ENCODE measurements at places on chromosomes 1 and 21.
A peak's percentile ranks its signal among the peaks of the same experiment; 100 is the strongest.

- DNase-seq = no peak
Measured at GRCh38 chr1:222792744-222793143, 22.1 kb upstream of the DISP1 start.

DNA sequence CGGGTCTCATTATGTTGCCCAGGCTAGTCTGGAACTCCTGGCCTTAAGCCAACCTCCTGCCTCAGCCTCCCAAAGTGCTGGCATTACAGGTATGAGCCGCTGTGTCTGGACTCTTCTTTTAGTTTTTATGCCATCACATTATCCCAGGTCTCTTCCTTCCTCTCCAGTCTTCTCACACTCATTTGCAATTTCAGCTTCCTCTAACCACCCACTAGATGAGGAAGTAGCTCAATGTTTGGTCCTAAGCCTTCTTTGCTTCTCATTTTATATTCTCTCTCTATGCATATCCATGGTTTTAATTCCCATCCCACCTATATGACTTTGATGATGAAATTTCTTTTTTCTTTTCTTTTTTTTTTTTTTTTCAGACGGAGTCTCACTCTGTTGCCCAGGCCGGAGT, 3.1 kb upstream of the ZBTB8A start:
- no peak for DNase-seq

DNA sequence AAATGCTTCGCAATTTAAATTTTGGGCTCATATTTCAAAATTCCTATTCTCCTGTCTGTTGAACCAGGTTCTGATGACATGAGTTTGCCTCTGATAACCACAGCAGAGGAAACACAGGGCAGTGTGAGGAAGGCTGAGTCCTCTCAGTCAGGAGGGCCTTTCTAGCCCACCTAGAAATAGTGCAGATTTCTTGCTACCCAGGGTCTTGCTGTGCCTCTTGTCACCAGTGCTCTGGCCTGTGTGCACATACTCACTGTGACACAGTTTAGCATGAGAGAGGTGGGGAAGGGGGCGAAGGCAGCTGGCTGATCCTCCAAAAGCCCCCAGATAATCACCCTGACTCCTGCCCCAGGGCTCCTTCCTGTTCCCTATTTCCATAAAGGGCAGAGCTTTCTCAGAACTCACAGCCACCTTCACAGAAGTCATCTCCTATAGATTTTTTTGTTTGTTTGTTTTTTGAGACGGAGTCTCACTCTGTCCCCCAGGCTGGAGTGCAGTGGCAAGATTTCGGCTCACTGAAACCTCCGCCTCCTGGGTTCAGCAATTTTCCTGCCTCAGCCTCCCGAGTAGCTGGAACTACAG, 23.7 kb downstream of the ERRFI1 start:
- no peak for DNase-seq

- no peak for DNase-seq
Measured at GRCh38 chr1:226981386-226981817, 41.3 kb downstream of the COQ8A start.

GRCh38 chr1:81410941-81411340, 389.8 kb upstream of the ADGRL2 start:
- DNase-seq = no peak

DNA sequence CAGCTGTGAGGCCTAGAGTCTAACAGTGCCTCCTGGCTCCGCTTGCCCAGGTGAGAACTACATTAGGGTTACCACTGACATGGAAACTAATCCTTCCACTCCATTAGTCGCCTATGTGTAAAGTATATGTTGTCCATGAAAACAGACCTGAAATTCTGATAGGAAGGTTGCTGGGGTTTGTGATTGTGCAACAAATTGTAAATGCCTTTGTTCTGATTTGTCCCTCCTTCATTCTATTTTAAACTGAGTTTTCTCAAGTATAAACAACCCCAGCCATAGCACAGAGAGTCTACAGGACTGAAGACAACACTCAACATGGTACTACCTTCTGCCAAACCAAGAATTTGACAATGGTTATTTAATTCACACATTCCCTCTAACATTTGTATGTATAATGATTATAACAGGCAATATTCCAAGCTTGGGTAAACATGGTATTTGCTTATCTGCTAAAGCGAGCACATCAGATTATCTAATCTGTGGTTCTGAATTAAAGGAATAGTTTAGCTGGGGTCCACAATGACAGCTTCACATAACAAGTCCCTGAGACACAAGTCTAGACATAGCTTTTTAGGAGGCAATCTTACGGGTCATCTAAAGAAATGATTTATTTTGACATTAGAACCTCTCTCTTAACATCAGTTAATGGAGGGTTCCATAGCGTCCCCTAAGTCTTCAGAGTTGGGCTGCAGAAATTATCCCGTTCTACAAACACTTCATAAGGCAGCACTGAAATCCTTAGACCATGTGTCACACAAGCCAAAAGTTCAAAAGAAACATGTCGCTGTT, 633.0 kb downstream of the SMYD3 start:
- peak; percentile 3 for DNase-seq

- no peak for DNase-seq
Measured at GRCh38 chr1:179058487-179059483, 23.1 kb upstream of the TOR3A start.

GRCh38 chr1:115753361-115753760, 15.2 kb downstream of the CASQ2 start:
- DNase-seq = no peak

- DNase-seq = no peak
Measured at GRCh38 chr1:6588128-6588892, 8.5 kb downstream of the ZBTB48 start.

DNA sequence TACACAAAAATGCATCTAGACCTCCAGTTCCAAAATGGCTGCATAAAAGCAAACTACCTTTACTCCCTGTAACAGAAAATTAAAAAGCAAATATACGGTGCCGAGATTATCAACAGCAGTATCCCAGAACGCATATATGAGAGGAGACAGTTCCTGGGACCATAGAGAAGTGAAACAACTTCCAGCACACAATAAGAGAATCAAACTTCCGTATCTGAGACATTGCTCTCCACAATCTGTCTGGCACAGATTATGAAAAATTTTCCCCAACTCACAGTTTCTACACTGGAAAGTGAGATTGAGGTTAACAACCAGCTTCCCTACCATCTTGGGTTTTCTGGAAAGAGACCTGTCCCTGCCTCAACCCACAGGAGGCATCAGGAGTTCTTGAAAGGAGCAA, 47.2 kb upstream of the ST6GALNAC3 start:
- no peak for DNase-seq

DNA sequence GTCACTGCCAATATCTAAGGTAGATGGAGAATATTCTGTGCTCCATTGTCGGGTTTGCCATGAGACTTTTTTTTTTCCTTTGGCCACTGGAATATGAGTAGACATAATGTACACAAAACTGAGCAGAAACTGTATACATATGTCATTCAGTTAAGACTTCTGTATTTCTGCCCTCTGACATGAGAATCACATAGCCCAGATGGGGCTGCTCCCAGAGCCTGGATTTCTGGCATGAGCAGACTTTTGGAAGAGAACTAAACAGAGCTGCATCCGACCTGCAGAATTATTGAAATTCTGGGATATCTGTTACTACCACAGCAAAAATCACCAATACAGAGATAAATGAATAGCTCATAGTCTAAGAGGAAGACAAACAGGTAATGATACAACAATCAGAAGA, 62.3 kb downstream of the DAB1 start:
- no peak for DNase-seq

Measured in LNCaP clone FGC (cell line).